ENCODE measurements at places on chromosomes 13 and 19.

GRCh38 chr19:34793565-34793964, 20.6 kb upstream of the ZNF599 start:
- DNase-seq: no peak

DNA sequence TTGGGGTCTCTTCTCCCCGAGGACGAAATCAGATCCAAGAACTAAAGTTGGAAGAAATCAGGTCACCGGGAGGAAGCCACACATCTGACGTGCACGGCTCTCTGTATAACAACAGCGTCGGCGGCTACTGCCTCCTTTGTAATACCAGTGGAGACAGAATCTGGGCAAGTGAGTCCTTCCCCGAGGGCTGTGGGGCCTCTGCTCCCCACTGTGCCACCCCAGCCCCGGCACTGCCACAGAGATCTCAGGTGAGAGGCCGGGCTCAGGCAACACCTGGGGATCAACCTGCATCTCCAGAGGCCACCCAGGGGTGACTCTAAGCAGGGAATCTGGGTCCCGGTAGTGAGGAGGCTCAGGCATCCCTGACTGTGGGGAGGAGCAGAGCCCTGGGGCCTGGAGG, 33.7 kb upstream of the C13orf46 start:
- no peak for DNase-seq

DNA sequence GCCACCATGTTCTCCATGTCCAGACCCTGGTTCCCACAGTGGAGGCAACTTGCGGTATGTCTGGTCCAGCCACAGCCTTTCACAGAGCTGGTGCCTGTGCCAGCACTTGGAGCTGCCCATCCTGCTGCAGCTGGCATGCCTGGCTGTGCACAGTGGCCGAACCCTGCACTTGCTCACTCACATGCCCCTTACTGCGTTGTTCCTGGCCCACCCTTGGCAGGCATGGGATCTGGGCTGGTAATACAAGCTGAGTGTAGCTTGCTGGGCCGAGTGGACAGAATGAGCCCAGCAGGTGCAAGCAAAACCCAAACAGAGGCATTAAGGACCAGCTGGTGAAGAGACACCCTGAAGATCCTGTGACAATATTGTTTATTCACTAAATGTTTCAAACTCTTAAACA, 583.9 kb upstream of the SLITRK6 start:
- DNase-seq: peak; percentile 78

DNA sequence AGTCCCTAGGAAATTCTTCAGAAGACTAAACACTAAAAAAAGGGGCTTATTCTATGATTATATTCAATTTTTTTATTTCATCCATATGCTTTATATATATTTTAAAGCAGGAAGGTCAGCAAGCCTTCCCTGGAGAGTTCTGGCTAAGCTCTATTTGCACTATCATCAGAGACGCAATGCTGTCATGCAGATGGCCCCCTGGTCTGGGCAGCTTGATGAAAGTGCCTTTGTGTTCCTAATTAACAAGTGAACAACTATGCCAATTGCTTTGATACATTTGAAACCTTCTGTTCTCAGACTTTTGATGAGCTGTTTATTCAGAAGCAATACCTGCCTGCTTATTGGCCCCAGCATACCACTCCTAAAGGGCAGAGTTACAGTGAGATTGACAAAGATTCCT, 1344.6 kb downstream of the OLFM4 start:
- peak; percentile 57 for DNase-seq

DNA sequence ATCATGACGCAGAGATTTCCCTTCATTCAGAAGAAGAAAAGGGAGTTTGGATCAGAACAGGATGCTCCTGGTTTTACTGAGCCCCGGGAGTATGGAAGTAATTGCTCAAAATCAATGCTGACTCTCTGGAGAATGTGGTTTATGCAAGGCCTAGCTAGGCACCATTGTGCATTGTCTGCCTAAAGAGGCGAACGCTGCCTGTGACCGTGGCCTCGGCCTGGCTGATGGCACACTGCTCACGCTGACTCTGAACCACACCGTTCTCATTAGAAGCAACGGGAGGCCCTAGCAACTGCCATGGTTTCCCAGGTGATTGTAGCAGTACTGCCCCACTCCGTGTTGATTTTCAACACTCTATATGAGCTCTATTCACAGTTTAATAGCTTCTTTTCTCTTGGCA, 41.7 kb upstream of the UBL3 start:
- DNase-seq: peak; percentile 68

DNA sequence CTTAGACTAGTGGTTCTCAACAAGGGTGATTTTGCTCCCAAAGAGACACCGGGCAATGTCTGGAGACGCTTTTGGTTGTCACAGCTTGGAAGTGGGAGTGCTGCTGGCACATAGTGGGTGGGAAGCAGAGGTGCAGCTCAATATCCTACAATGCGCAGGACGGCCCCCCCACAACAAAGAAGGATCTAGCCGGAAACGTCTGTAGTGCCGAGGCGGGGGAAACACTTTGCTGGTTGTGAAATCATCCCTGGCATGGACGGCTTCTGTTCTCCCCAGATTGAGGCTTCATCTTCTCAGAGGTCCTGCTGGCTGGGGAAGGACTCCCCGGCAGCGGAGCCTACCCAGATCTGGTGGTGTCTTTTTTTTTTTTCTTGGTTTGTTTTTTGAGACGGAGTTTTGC, 13.4 kb upstream of the SYT5 start:
- DNase-seq: no peak

GRCh38 chr19:2051773-2052704, 995 bp upstream of the MKNK2 start:
- DNase-seq: no peak

GRCh38 chr13:98253526-98253925, 76.5 kb upstream of the RNF113B start:
- no peak for DNase-seq

DNA sequence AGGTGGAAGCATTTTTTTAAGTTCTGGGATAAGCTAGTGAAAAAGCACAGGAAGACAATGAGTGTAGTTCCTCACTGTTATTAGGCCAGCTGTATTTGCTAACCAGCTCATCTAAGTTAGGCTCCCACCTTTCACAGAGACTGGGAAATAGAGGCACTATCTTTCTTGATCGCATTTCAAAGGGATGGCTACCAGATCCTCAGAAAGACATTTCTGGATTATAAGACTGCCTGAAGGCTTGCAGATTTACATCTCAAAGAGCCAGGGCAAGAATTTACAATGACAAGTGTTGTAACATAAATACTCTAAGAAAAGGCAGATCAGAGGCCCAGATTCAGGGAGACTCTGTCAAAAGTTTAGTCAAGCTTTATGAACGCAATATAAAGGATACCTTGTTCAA, 1005.5 kb downstream of the PCDH9 start:
- no peak for DNase-seq

- no peak for DNase-seq
Measured at GRCh38 chr13:26048741-26049140, 3.1 kb downstream of the SHISA2 start.

- no peak for DNase-seq
Measured at GRCh38 chr13:91725646-91726045, 327.2 kb downstream of the GPC5 start.

GRCh38 chr19:34589730-34590129, 87.2 kb downstream of the SCGB2B2 start:
- DNase-seq: no peak

DNA sequence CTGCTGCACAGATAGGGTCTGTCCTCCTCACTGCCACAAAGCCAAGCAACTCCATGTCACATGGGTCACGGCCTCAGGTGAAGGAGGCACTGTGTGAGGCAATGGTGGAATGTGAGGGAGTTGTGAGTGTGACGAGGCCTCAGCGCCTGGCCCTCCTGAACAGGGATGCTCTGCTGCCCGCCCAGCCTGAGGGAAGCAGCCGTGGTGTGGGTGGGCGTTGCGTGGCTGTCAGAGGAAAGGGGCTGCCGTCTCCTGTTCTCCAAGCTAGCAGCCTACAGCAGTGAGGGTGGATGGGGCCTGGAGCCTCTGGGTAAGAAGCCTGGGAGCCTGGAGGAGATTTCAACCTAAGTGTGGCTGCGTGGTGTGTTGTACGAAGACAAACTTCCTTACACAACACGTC, 125.0 kb downstream of the COL4A1 start:
- DNase-seq: no peak

- no peak for DNase-seq
Measured at GRCh38 chr13:77836423-77836822, 82.2 kb downstream of the EDNRB start.

- no peak for DNase-seq
Measured at GRCh38 chr13:106850973-106851650, 283.2 kb upstream of the ARGLU1 start.

DNA sequence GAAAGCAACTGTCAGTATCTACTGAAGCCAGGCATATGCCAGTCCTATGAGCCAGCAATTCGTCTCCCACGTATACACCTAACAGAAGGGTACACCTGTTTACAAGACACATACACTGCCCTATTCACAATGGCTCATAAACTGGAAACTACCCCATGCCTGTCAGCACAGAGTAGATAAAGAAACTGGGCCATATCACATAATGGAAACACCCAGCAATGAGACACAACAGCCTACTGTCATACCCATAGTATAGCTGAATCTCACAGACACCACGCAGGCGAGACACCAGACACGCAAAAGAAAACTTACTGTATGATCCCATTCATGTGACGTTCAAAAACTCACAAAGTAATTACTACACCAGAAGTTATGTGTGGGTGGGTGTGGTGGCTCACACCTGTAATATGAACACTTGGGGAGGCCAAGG, 15.7 kb downstream of the NOSIP start:
- no peak for DNase-seq

GRCh38 chr13:22776394-22777186, 404.2 kb upstream of the SGCG start:
- no peak for DNase-seq

DNA sequence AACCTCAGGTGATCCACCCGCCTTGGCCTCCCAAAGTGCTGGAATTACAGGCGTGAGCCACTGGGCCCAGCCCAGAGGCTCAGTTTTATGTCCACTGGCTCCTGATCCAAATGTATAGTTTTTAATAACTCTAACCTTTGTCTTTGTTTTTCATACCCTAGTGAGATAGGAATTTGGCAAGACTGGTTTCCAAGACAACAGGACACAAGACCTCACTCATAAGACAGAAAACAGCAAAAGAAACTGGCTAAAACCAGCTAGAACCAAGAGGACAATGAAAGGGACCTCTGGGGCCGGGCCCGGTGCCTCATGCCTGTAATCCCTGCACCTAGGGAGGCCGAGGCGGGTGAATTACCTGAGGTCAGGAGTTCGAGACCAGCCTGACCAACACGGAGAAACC, 27.6 kb downstream of the CPT1C start:
- DNase-seq: no peak

- no peak for DNase-seq
Measured at GRCh38 chr13:51122868-51123566, 11.9 kb upstream of the C13orf42 start.

- no peak for DNase-seq
Measured at GRCh38 chr13:24627090-24627714, 53.0 kb upstream of the ATP12A start.

- no peak for DNase-seq
Measured at GRCh38 chr19:3970313-3970807, 539 bp downstream of the DAPK3 start.

DNA sequence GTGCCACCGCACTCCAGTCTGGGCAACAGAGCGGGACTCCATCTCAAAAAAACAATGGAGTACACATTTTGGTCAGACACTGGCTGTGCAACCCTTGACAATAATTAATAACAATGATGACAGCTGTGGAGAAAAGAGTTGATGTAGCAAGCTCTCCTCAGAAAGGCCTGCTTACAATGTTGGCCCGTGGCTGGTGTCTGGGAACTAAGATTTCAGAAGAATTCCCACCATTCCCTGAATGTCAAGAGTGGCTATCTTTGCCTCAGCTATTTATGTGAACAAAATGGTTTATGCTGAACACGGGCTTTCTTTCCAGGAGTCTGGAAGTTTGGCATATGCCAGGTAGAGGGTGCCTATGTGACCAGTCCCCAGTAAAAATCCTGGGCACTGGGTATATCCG, 25.5 kb downstream of the NEK5 start:
- no peak for DNase-seq

DNA sequence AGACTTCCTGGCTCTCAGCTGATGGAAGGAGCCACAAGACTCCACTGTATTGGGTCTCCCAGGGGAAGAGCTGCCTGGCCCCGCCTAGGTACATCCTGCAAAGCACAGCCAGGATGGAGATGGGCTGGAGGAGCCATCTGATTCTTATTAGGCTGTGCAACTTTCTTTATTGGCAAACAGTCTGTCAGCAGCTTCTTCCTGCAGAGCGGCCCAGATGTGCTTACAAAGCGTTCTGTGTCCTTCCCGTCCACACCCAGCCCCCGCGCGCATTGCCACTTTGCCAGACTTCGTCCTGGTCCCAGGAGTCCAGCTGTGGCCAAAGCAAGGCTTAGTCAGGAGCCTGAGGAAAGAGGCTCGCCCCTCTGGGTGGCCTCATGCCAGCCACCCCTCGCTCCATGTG, 409.3 kb downstream of the ZNF536 start:
- DNase-seq: no peak

DNA sequence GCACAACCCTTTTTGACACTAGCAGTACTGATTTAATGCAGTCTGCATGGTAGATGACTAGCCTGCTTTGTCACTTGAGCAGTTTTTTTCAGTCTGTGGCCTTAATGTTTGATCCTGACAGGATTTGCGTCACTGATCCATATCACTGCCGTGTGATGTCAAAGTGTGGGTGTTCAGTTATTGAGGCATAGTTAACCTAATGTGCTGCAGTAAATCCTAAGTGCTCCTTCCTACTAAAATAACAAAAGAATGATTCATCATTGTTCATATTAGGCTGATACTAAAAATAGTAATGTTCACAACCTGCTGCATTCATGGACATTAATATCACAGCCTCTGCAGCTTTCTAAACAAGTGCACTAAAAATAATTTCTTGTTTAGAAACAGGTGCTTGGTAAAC, 121.9 kb upstream of the MLNR start:
- DNase-seq: peak; percentile 63

- peak; percentile 63 for DNase-seq
Measured at GRCh38 chr13:101916108-101916774, 463.8 kb downstream of the ITGBL1 start.

- no peak for DNase-seq
Measured at GRCh38 chr13:38674208-38674607, 12.7 kb upstream of the FREM2 start.

- no peak for DNase-seq
Measured at GRCh38 chr13:112784811-112785482, 95.1 kb downstream of the ATP11A start.

DNA sequence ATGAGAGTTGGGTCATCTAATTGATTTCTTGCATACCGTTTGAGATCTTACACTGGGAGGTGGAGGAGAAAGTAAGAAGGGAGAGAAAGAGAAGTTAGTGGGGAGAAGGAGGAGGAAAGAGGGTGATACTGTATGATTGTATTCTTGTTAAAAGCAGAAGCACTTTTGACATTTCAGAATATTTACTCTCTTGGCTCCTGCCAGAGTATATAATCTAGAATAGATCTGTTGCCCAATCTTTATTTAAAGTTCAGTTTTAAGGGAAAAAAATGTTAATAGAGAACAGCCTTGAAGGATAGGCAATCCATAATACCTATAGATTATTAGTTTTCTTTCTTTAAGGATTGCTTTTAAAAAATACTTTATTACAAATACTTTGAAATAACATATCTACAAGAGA, 41.5 kb downstream of the PDS5B start:
- no peak for DNase-seq

- peak; percentile 34 for DNase-seq
Measured at GRCh38 chr19:10450853-10451609, 30.7 kb downstream of the PDE4A start.

GRCh38 chr13:102862624-102863210, 16.9 kb downstream of the ERCC5 start:
- no peak for DNase-seq

Data from G401 (cell line).